ENCODE measurements at places on chromosomes 5 and 9.

GRCh38 chr5:54580997-54581811 is 63.6 kb downstream of the SNX18 start:
- no peaks in the 10 kb centered on the region for H3K27me3 ChIP-seq
- no peak overlapping the region for H3K27ac ChIP-seq
- H3K4me1 ChIP-seq, result peaks cover 5% of the 10 kb centered on the region
- no peaks in the 10 kb centered on the region for H3K36me3 ChIP-seq

GRCh38 chr5:54785729-54786591 is 199.4 kb downstream of the ESM1 start:
- peaks cover 4% of the 10 kb centered on the region for H3K4me1 ChIP-seq
- H3K27ac ChIP-seq, result no peak overlapping the region

- DNase-seq, result no peak
- H3K27me3 ChIP-seq, result peaks cover 10% of the 10 kb centered on the region
- H3K4me1 ChIP-seq, result peaks cover 16% of the 10 kb centered on the region
- no peak overlapping the region for H3K4me3 ChIP-seq
These were observed 155.9 kb downstream of the ERCC6L2 start for GRCh38 chr9:96031366-96031824.

DNA sequence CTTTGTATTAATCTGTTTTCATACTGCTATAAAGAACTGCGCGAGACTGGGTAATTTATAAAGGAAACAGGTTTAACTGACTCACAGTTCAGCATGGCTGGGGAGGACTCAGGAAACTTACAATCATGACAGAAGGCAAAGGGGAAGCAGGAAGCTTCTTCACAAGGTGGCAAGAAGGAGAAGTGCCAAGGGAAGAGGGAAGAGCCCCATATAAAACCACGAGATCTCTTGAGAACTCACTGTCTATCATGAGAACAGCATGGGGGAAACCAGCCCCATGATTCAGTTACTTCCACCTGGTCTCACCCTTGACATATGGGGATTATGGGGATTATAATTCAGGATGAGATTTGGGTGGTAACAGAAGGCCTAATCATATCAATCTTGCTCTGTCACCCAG is 60.9 kb upstream of the CHD1 start:
- no peak for DNase-seq
- H3K36me3 ChIP-seq, result no peaks in the 10 kb centered on the region
- H3K27me3 ChIP-seq, result no peaks in the 10 kb centered on the region
- no peak overlapping the region for H3K4me3 ChIP-seq
- no peaks in the 10 kb centered on the region for H3K4me1 ChIP-seq
- H3K27ac ChIP-seq, result no peak overlapping the region

DNA sequence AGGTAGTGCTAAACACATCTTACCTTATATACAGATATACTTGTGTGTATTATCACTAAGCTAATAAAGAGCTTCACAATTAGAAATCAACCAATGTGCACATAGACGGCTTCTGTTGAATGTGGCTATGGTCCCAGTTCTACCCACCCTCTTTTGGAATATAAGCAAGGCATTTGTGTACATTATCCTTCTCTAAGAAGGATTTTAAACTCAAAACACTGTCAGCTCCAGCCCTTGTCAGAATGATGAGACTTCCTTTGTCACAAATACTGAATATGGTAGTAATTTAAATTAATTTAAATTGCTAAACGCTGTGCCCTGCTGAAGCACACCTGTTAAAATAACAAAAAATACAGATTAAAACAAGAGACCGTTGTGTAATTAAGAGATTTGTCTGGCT is 107.9 kb upstream of the GRAMD2B start:
- no peak overlapping the region for H3K4me3 ChIP-seq
- H3K27me3 ChIP-seq, result no peaks in the 10 kb centered on the region
- H3K27ac ChIP-seq, result no peak overlapping the region
- no peak for DNase-seq
- no peaks in the 10 kb centered on the region for H3K36me3 ChIP-seq

- peak overlapping the region; percentile 62 for H3K27ac ChIP-seq
- H3K4me3 ChIP-seq, result no peak overlapping the region
- H3K4me1 ChIP-seq, result peaks cover 36% of the 10 kb centered on the region
- no peaks in the 10 kb centered on the region for H3K36me3 ChIP-seq
- H3K27me3 ChIP-seq, result no peaks in the 10 kb centered on the region
- no peak for DNase-seq
These were observed 11.6 kb upstream of the CRB2 start for GRCh38 chr9:123344192-123344949.

DNA sequence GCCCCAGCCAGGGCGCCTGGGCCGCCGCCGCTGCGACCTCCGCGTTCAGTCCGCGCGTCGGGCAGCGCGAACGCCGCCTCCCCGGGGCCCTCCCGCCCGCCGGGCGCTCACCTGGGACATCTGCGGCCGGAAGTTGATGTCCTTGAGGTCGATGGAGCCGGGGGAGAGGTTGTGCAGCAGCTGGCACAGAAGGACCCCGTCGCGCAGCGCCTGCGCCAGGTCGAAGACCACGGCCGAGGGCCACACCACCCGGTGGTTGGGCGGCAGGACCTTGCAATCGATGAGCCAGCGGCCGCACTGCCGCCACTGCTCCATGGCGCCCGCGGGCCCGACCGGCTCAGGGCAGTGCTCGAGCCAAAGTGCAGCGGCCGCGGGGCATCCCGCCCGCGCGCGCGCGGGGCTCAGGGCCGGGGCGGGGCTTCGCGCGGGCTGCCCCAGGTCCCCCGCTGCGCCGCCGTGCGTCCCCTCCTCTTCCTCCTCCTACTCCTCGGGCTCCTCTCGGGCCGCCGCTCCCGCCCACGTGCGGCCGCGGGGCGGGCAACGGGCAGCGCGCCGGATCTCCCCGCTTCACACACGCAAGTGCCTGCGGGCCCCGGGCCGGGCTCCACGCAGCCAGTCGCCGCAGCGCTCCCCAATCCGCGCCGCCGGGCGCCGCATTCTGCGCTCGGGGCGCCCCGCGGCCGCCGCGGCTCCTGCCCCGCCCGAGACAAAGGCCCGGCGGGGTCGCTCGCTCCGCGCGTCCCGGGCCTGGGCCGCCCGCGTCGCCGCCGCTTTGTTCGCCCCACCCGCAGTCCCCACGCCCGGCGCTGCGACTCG is at the start of gene VAV2:
Gene VAV2, minus strand, starts transcription at position 361 of the 816 bp plus-strand sequence. Its CDS starts 46 bp downstream, at position 315.
- H3K27me3 ChIP-seq, result peaks cover 11% of the 10 kb centered on the region
- H3K4me1 ChIP-seq, result peaks cover 33% of the 10 kb centered on the region
- H3K4me3 ChIP-seq, result peak within 1 kb of the TSS; percentile 70
